ENCODE measurements at places on chromosomes 3 and 15.

DNA sequence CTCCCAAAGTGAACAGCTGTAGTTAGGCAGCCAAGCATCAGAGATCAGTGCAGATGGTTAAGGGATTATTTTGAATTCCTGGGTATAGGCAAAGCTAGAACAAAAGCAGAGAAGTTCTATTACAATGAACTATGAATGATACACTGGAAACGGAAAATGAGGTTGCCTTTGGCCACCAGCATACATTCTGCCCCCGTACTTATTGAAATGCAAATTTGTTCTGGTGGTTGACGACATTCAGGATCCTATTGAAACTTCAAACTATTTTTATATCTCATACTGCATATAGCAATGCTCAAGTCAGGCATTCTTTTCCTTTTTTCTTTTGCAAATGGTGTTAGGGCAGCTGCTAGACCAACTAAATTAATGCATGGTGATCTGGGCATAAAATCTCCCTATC is 61.7 kb downstream of the SLC12A1 start:
- no peak for DNase-seq

DNA sequence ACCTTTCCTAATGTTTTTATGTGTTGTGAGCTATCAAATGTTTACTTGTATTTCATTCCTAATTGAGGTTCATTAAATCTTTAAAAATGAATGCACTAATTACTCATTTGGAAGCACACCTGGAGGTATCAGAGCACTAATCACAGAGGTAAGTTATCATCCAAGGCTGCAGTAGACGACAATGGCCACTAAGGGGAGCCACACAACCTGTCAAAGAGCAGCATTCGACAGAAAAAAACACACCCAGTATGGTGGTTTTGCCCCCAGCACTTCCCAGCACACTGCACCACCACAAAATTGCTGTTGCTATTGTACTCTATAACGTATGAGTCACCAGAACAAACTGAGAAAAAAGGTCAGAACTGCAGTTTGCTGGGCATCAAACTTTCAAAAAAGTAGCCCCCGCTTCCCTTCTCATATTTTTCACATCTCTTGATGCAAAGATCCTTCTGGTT is 205.9 kb upstream of the IGF1R start:
- peak; percentile 86 for DNase-seq

DNA sequence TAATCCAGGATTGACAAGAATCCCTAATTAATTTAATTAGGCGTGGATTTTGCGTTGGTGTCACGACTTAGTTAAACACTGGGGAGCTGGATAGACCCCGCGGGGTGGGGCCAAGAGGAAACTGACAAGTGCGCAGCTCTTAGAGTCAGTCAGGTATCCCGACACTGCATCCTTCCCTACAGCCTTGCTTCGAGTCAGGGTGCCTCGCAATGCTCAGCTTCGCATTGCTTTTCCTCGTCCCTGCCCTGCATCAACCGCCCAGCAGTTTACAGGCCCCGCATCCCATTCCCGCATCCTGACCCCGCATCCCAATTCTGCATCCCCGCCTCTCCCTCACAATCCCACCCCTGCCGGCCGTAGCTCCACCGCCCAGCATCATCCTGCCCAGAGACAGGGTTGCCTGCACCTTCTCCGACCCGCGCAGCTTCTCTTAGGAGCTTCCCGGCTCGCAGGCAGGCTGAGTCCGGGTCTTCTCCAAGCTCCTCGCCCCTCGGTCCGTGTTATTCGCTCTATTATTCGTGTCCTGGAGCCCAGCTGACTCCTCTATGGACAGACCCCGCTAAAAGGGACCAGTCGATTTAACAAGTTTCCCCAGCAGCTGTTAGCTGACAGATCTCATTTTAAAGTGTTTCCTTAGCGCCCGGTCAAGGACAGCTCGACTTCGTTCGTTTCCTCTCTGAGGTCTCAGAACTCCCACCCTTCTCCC is 699 bp upstream of the SHOX2 start:
- peak; percentile 44 for DNase-seq

- DNase-seq, result no peak
Observed at GRCh38 chr3:21704796-21705195, 46.2 kb downstream of the ZNF385D start.

DNA sequence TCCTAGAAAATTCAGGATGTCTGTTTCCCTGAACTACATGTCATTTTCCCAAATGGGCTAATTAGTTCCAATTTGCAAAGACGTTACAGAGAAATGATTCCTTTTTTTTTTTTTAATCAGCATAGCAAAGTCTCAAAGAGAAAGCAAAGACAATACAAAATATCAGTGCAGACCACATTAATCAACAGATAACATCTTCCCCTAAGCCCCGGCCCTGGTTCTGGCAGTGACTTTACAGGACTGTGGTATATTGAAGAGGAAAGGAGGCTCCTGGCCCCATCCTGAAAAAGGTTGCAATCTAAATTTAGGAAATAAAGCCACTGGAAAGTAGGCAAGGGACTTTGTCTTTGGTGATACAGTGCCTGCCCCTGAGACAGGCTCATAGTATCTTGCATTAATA is 836.5 kb downstream of the NTRK3 start:
- DNase-seq, result no peak

DNA sequence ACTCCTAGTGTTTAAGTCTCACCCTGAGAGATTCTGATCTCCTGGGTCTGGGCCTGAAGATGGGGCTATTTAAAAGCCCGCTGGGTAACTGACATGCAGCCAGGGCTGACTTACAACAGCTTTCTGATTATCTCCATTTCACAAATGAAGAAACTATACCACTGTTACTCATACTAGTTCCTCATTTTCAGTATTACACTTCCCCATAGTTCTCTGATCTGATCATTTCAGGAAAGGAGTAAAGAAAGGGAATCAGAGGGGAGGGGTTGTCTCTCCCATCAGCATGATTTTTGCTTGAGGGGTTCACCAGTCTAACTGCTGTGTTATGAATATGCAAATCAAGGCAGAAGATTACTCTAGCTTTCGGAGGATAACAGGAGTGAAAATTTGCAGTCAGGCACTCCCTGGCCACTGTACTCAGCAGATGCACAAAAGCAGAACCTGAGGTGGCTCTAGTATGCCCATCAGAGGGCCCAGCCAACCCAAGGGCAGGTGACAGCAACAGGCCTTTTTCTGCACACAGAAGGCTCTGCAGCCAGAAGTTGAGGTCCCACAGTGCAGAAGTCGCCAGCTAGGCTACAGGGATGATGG is 59.4 kb downstream of the DAPK2 start:
- DNase-seq, result no peak

GRCh38 chr3:69724722-69725435 is 14.4 kb upstream of the MITF start:
- DNase-seq, result peak; percentile 47

DNA sequence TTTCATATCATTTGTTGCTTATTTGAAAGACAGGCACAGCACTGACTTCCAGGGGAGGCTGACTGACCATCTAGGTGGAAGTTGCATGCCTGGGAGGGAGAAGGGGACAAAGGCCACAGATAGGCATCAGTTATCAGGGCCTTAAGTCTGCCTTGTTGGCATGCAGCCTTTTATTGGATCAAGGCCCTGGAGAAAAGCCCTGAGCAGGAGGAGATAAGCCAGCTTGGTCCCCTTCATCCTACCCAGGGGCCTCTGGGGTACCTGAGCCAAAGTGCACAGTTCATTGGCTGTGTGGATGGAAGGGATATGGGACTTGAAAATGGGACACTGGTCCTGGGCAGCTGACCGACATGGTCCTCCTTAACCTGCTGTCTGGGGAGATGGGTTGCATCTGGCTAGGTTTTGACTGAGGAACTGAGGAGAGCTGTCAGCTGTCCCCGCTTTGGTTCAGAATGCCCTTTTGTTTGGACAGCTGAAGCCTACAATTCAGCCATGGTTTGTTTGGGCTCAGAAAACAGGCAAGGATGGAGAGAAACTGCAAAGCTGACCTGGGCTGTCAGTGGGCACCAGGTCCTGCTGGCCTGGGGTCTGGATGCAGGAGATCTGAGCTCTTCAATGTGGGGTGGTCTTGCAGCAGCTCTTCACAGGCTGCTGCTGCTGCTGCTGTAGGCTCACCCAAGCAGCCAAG is 60.0 kb downstream of the FLNB start:
- no peak for DNase-seq

DNA sequence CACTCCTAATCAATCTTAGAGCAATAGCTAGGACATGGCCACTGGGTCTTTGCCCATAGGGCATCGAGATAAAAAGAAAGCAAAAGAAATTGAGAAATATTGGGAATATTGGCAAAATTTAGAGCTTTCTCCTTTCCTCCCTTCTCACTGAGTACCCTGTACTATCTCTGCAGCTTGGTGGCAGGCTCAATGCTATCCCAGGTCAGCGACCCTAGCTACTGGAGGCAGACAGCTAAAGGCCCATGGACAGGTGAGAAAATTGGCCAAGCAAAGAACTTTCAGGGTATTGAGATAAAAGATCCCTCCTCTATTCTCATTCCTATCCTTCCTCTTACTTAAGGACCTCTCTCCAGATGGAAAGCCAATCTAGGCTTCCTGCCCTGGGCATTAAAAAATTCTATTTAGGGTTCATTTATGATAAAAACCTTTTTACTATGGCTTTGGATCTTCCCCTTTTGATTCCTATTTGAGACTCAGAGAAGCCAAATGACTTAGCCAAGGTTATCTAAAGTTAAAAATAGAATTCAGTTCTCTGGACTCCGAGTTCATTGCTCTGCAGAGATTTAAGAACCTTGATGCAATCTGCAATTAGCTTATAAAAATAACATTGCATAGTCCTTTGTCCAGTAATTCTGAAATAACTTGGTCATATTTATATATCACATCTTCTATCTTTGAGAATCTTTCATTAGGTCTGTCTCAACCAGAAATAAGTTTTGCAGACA is 75.4 kb downstream of the THRB start:
- DNase-seq, result no peak

GRCh38 chr3:156975721-156976120 is 149.6 kb downstream of the LEKR1 start:
- no peak for DNase-seq

GRCh38 chr3:124014366-124014942 is 22.5 kb upstream of the ROPN1 start:
- no peak for DNase-seq

DNA sequence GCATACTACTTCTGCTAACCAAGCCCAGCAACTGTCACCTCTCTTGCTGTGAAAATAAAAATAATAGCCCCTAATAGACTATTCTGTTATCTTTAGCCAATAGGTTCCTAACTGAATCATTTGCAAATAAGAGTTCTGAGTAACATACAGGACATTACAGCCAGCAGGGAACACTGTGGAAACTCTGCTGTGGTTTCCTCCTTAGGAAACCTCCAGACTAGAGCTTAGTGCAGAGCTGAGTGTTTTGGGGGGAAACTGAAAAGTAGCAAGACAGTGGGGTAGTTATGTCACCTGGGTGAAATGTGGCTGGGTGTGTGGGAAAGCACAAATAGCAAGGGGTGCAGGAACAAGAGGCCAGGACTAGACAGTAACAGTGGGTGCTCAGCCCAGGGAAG is 32.4 kb downstream of the DZIP1L start:
- DNase-seq, result no peak

GRCh38 chr3:52682016-52682415 is 3.7 kb downstream of the PBRM1 start:
- DNase-seq, result peak; percentile 49

DNA sequence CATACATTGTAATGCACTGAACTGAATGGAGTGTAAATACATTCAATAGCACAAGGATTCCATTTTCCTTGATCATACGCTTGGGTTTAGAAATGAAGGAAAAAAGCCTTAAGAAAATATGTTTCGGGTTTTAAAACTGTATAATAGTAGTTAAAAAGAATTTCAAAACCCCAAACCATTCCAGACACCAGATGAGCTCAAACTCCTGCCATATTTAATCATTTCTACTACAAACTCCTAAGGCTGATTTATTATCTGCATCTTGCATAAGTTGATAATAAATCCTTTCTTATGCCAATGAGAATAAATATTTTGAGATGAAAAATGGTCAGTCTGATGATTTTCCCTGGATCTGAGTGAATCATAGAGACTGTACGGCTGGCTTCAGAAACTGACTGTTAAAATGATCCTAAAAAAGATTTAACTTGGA is 51.0 kb downstream of the NR1D2 start:
- no peak for DNase-seq

DNA sequence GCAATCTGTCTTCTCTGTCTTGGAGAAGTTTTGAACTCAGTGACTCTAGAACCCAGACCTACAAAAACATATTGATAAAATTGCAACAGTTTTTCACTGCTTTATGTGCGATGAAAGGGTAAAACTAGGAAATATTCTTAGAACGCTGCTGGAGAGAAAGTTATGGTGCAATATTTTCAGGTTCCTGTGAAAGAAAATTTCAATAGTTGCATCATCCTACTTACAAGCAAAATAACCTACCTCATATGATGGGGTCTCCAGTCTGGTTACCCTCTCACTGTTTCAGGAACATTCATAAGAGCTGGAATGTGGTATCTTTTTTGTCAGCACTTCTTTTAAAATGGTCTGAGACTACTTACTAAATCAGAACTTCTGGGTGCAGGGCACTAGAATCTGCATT is 27.1 kb downstream of the GATM start:
- DNase-seq, result no peak

- no peak for DNase-seq
Observed at GRCh38 chr3:194987571-194988494, 283.1 kb downstream of the XXYLT1 start.

GRCh38 chr15:62071711-62072308 is 5.0 kb downstream of the C2CD4A start:
- DNase-seq, result peak; percentile 39

GRCh38 chr3:46085421-46086082 is 58.3 kb upstream of the XCR1 start:
- DNase-seq, result no peak

DNA sequence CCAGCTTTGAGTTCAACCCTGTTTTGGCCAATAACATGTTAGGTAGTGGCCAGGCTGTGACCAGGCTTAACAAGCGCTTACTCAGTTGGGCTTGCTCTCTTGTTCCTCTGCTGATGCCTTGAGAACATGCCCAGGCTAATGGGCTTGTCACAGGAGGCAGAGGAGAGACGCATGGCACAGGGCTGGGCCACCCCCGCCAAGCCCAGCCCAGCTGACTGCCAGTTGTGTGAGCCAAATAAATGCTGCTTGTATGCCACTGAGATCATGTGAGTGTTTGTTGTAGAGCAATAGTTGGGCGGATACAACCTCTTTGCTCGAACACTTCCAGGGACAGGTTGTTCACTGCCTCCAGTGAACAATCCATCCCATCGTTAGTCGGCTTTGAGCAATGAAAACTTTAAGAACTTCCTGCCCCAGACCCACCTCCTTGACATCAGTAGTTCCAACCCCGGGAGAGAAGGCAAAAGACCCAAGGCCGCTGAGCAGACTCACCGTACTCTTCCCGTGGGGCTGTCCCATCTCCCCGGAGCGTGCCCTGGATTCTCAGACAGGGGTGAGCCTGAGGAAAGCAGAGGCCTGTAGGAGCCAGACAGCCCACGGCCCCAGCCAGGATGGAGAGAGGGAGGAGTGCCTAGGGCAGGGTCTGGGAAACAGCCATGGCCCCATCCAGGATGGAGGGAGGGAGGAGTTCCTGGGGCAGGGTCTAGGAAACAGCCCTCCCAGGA is 4.1 kb downstream of the PLA2G4F start:
- DNase-seq, result no peak

DNA sequence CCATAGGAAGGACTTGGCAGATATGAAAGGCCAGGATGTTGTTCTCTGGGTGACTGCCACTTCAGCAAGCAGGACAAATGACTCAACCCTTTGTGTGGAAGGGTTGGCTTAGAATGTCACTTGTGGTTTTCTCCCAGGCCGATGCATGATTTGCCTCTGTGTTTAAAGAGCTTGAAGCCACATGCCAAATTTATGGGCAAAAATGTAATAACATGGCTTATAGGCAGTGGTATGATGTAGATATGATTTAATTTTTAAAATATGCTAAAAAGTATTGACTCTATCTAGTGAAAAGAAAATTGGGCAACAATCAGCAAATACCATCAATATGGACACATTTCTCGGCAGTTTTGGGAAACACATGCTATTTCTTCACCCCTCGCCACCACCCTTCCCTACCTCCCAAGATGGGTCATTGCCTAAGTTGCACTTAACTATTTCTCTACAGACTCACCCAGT is 114.6 kb downstream of the CYP19A1 start:
- peak; percentile 14 for DNase-seq

All from A549 (cell line).